ENCODE measurements at places on chromosomes 3 and 15.

DNA sequence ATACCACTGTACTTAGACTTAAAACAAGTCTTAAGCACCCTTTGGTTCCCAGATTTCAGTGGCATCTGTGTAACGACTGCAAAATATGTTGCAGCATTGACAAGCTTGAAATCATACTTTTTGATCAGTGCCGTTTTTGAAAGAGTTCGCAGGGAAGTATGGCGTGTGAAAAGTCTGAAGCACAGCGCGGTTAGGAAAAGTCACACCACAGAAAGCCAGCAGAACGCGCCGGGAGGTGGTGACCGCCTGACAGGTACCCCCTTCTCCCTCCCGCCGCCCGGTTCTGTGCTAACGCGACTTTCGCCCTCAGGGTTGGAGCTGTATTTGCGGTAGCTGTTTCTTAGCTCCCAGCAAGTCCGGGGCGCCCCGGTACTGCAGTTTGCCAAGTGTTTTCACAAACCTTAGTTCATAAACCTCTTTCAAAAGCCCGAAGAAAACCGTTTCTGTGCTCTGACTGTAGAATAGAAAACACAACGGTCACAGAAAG, 481 bp upstream of the CRYBG3 start:
- DNase-seq = peak; percentile 20

- DNase-seq = no peak
Observed at GRCh38 chr3:12325586-12326515, 37.0 kb downstream of the PPARG start.

- DNase-seq = no peak
Observed at GRCh38 chr3:60571511-60571910, 679.7 kb downstream of the FHIT start.

GRCh38 chr3:129520960-129521359, 7.5 kb upstream of the RHO start:
- DNase-seq = no peak

DNA sequence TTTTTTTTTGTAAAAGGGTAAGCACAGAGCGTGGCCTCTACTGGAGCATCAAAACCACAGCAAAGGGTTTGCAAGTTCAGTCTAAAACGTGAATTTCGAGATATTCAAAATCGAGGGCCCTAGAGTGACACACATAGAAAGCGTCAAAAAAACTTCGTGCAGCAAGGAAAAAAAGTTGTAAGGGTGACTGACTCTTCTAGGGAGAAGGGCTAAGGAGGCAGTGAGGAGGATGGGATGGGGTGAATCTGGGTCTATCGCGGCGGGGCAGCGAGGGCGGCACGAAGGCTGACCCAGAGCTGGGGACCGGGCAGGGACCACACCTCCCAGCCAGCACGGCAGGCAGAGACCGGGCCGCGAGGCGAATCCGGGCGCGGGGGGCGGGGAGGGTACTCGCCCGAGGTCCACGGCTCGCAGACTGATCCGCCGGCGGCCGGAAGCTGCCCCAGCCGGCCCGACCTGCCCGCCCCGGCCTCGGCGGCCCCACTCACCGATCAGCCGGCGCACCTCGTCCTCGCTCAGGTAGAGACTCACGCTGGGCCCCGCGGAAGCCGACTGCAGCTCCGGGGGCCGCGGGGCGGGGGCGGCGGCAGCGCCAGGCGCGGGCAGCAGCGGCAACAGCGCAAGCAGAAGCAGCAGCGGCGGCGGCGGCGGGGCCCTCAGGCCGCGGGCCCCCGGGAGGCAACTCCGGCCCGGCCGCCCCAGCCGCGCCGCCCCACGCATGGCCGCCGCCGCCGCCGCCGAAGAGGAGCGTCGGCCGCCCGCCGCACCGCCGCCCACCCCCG, 533 bp downstream of the RYK start:
- peak; percentile 30 for DNase-seq

DNA sequence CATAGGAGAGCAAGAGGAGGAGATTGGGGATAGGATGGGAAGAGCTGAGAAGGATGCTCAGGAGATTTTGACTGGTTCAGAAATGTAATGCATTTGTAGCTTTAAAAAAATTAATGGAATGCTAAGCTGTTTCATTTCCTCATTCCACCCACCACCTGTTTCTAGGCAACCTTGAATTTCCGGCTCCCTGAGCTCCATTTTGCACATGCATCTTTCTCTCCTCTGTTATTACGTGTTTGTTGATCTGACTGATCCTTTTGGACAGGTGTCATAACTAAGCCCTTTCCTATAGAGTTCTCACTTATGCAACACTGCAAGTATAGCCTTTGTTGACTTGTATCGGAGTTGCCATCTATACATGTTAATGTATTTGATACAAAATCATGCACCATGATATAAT, 4.3 kb downstream of the TMPRSS7 start:
- no peak for DNase-seq

- no peak for DNase-seq
Observed at GRCh38 chr15:99443056-99443756, 122.6 kb upstream of the MEF2A start.

- no peak for DNase-seq
Observed at GRCh38 chr3:113063126-113063894, 72.5 kb downstream of the GTPBP8 start.

DNA sequence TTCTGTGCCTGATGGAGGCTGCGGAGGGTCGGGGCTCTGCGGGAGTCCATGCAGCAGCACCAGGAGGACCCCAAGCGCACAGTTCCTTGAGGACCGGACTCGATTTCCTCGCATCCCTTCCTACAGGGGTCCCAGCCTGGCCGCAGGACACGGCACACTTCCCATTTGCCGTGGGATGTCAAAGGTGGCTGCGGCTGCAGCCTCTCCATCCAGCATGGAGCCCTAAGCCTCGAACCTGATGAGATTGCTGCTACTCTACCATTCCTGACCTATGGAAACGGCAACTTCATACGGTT, 40.6 kb downstream of the RGMA start:
- DNase-seq = no peak

- no peak for DNase-seq
Observed at GRCh38 chr3:194928227-194928626, 242.5 kb downstream of the FAM43A start.

GRCh38 chr15:33114374-33114717, 80.2 kb downstream of the FMN1 start:
- no peak for DNase-seq

- no peak for DNase-seq
Observed at GRCh38 chr15:55515491-55515890, 7.5 kb upstream of the DNAAF4 start.

GRCh38 chr15:69692342-69692741, 239.7 kb downstream of the RPLP1 start:
- DNase-seq = no peak

DNA sequence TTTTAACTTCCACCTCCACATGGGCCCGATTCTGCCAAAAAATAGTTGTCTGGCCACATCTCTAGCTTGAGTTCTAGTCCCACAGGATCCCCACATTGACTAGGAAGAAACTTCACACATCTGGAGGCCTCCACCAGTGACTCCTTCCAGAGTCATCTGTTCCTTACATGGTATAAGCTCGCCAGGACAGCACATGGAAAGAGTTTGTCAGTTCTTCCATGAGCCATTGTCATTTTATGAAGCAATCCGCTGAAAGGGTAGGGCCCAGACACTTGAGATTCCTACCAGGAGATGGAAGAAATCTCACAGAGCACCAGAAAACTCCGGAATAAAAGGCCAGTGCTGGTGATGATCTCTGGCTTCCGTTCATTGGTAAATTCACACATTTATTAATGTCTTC, 350.5 kb upstream of the ICE2 start:
- DNase-seq = no peak

GRCh38 chr3:177440456-177441104, 243.3 kb upstream of the TBL1XR1 start:
- DNase-seq = no peak

All from stimulated activated CD4-positive, alpha-beta T cell treated with anti-CD3 and anti-CD28 coated beads, Interleukin-2, amount 100 ng/mL, for 48 hours (primary cell).